ENCODE measurements at places on chromosomes 16 and 17. TPM values are rescaled to one million over a fixed set of nuclear protein-coding genes. Genes with fewer than 3 reads are reported as not detected.

The OR4D1 gene
- total RNA-seq: 0.07 TPM

The TBC1D3E gene
- total RNA-seq: not detected

The ZNF207 gene
- 234 TPM for total RNA-seq

The PPY gene
- not detected for total RNA-seq

The KRTAP1-5 gene
- not detected for total RNA-seq

The MXRA7 gene
- 62.0 TPM for total RNA-seq

The TPSB2 gene
- total RNA-seq: not detected

The PITPNM3 gene
- total RNA-seq: 1.4 TPM

The CACNG4 gene
- 2.1 TPM for total RNA-seq

The LLGL2 gene
- 160 TPM for total RNA-seq

The SPATA32 gene
- total RNA-seq: 0.18 TPM

The ARHGDIG gene
- total RNA-seq: 21.0 TPM

The CCDC144A gene
- 1.3 TPM for total RNA-seq

The DNASE1L2 gene
- total RNA-seq: 0.35 TPM

The AOC2 gene
- total RNA-seq: 2.8 TPM

The PIMREG gene
- total RNA-seq: 33.4 TPM

The MYL4 gene
- total RNA-seq: 17.0 TPM

The CLEC3A gene
- not detected for total RNA-seq

The CTF1 gene
- 3.8 TPM for total RNA-seq

The TAX1BP3 gene
- total RNA-seq: 85.9 TPM

GRCh38 chr16:17372386-17372785, 98.4 kb downstream of the XYLT1 start:
- DNase-seq: no peak

DNA sequence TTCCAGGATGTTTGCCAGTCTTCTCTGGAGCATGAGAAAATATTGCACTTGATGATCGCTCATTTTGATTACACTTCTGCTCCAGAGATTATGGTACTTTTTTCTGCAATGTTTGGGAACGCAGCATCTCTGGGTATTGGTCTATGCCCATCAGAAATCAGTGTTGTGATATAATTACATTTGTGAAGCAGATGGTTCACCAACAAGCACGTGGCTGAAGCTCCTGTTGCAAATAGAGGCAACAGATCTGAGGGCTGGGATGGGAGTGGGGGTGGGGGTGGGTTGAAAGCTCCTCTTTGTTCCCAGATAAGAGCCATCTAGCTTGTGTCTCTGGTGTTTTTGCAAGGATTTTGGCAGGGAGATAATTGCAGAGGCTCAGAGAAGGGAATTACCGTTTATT, 252.3 kb downstream of the SHISA9 start:
- no peak for DNase-seq

DNA sequence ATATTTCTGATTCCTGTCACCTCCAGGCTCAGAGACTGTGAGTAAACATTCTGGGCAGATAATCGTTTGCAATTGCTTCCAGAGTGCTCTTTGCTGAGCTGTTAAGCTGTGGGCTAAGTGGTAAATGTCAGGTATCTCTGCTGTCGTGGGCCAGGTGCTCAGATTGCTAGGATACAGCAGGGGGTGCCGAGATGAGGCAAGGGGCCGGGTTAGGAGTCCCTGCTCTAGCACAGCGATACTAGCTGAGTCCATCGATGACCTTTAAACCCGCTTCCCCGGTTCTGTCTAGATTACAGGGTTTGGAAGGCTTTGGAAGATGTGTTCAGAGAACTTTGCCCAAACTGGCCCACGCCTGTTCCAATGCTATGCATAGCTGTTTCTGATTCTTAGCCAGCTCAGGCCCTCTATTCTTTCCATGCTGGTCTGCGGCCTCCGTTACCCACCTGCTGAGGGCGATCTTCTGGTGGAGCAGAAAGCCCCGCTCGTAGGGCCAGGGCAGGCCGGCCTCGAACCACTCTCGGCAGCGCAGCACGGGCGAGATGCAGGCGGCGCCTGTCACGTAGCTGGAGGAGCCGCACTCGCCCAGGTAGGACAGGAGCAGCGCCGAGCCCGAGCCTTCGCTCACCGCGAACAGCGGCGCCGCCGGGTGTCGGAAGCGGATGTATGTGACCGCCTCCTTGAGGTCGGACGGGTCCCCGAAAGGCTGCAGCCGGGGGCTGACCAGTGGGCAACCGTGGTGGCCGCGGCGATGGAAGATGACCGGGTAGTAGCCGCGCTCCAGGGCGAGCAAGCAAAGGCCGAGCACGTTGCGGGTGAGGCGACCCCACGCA, 979 bp downstream of the ABHD15 start:
- DNase-seq: peak; percentile 93

DNA sequence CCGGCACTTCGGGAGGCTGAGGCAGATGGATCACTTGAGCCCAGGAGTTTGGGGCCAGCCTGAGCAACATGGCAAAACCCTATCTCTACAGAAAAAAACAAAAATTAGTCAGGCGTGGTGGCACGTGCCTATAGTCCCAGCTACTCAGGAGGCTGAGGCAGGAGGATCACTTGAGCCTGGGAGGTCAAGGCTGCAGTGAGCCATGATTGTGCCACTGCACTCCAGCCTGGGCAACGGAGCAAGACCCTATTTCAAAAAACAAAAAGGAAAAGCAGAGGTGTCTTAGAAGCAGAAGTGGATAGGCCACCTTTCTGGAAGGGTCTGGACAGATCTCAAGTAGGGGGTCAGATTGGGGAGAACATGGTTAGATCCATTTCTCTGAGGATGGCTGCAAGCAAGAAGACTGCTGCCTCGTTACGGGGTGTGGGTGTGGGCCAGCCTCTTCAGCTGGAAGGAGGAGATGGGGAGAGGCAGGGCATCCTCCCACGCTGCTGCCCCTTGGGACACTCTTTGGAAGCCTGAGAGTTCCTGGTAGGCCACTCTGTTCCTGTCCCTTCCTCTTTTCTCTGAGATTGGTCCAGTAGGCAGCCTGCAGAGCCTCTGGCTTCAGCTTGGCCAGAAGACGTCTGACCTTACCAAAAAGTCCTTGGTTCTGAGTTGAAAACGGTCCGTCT, 208.0 kb downstream of the MSI2 start:
- no peak for DNase-seq

- peak; percentile 42 for DNase-seq
Measured at GRCh38 chr17:75584849-75585175, 2.8 kb upstream of the MYO15B start.

GRCh38 chr17:28057731-28058246, 15.3 kb downstream of the NLK start:
- DNase-seq: no peak

DNA sequence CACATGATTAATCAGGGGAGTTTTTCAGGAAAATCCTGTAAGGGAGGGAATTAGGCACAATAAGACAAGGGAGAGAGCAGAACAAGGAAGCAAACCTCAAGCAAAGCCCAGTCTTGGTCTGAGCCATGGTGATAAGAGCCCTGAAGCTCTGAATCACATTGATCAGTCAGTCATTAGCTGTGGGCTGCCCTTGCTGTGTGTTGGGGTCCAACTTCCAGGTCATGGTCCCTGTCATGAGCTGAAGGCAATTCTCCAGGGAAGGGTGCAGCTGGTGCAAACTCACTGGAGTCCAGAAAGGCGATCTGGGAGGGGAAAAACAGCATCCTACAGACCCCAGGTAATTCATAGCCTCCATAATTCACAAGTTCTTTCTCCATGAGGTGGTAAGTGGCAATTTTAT, 89.9 kb downstream of the CYLD start:
- no peak for DNase-seq

GRCh38 chr16:81451753-81452680, 7.4 kb downstream of the CMIP start:
- peak; percentile 61 for DNase-seq

GRCh38 chr17:64531955-64532371, 25.2 kb downstream of the CEP95 start:
- no peak for DNase-seq

- peak; percentile 82 for DNase-seq
Measured at GRCh38 chr17:17943281-17943984, 28.8 kb downstream of the TOM1L2 start.

- DNase-seq: no peak
Measured at GRCh38 chr16:85560932-85561247, 52.2 kb upstream of the GSE1 start.

DNA sequence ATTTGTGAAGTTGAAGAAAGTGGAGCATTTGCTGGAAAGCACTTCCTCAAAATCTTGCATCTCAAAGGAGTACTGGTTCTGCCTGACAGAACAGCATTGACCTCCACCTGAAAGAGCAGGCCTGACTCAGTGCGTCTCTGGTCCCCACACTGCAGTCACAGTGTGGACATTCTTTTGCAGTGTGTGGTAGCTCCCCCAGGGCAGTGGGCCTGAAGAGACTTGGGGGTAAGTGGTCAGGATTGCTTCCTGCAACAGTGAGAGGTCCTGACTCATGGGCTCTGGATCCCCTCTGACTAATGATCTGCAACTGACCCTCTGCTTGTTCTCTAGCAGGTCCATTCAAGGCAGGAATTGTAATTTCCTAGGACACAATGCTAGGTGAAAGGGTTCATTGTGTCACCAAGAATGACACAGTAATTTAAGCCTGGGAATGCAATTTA, 204.9 kb upstream of the KCNJ16 start:
- peak; percentile 54 for DNase-seq

DNA sequence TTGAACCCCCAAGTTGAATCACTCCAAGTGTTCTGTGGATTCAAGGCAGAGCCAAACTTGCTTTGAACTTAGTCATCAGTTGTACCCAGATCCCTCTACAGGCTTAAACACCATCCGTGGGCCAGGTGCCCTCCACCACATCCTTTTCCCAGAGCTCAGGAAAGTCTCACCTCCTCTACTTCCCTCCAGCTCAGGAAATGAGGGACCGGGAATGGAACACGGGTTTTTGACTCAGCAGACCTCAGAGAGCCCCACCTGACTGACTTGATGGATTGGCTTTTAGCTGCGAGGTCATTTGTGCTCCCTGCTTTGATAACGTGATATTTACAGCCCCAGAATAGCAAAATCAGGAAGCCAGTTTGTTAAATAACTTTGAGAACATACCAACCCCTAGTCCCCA, 20.1 kb downstream of the GID4 start:
- no peak for DNase-seq

- DNase-seq: no peak
Measured at GRCh38 chr16:63473725-63474124, 1437.5 kb upstream of the CDH8 start.

- DNase-seq: no peak
Measured at GRCh38 chr16:13883276-13883675, 36.7 kb upstream of the ERCC4 start.

DNA sequence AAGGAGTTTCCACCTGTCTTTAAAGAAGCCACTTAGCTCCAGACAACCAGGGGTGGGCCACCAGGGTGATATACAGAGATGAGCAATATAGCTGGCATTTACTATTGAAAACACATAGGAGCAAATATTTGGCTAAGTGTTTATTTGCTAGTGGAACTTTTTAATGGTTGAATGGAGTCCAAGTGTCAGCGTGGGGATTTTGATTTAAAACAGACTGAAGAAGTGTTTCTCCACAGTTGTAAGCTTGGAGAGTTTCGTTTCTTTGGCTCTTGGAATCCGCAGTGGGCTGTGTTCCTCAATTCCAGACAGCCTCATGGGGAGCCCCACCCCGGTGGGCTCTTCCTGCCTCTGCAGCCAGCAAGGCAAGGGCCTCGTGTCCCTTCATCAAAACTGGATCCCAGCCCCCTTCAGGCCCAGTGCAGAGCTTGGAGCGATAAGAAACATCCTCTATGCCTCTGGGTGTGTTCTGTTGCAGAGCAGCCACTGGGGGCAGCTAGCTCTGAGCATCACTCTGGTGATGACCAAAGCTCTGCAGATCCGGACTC, 36.1 kb downstream of the NOG start:
- DNase-seq: peak; percentile 88

- DNase-seq: no peak
Measured at GRCh38 chr17:50218071-50218759, 16.8 kb upstream of the COL1A1 start.

GRCh38 chr16:10988164-10988803, 43.9 kb downstream of the CLEC16A start:
- DNase-seq: peak; percentile 76

DNA sequence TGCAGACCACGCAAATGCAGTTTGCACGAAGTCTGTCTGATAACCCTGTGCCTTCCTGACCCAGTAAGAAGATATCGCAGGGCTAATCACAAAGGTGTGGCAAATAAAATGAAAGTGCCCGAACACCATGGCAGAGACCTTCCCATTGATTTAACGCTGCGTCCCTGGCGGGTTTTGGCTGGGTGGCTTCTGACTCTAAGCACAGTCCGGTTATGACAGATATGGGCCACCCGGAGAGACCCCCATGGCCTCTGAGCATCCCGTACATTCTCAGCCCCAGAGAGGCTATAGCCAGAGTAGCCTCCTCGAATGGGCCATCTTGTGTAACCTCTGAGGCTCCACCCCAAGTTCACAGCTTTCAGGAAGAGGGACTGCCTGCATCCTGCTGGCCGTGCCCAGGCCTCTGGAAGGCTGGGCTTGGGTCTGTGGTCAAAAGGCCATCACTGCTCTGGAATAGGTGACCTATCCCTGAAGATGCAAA, 5.5 kb downstream of the FOXC2 start:
- DNase-seq: peak; percentile 50

DNA sequence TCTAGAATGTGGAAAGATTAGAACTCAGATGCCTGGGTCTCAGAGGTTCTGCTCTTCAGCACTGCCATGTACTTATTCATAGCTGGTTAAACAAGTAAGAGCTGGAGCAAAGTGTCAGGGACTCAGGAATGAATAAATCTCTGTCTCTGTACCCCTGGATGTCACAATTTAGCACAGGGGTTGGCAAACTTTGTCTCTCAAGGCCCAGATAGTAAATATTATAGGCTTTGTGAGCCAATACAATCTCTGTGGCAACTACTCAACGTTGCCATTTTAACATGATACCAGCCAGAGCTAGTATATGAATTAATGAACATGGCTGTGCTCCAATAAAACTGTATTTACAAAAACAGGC, 220.3 kb upstream of the MON1B start:
- DNase-seq: no peak

GRCh38 chr17:43994272-43995149, 9.9 kb upstream of the NAGS start:
- DNase-seq: peak; percentile 94

DNA sequence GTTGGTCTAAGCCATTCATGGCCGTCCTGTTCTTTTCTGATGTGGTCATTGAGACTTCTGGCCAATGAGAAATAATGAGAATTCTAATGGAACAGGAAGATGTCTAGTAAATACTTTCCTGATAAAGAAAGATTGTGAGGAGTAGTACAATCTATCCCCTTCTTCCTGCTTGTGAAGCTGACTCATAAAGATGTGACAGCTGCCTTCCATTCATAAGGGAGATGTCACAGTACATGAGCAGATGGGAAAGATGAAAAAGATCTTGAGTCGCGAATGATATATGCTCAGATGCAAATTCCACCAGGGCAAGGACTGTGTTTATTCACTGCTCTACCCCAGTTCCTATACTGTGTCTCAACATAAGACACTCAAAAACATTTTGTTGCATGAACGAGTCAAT, 111.7 kb upstream of the FOXF1 start:
- no peak for DNase-seq

GRCh38 chr17:67171560-67171959, 73.4 kb downstream of the HELZ start:
- no peak for DNase-seq
